CD4-positive, alpha-beta T cell treated with Interleukin-4 for 1 hour (primary cell): ENCODE measurements at places on chromosomes 1 and 21.

- no peak for DNase-seq
These were observed 494.6 kb upstream of the RUNX1 start for GRCh38 chr21:35543746-35544145.

GRCh38 chr1:78070758-78071157 is 25.0 kb downstream of the GIPC2 start:
- no peak for DNase-seq

GRCh38 chr1:173867141-173867752 is 542 bp downstream of the GAS5 start:
- no peak for DNase-seq

DNA sequence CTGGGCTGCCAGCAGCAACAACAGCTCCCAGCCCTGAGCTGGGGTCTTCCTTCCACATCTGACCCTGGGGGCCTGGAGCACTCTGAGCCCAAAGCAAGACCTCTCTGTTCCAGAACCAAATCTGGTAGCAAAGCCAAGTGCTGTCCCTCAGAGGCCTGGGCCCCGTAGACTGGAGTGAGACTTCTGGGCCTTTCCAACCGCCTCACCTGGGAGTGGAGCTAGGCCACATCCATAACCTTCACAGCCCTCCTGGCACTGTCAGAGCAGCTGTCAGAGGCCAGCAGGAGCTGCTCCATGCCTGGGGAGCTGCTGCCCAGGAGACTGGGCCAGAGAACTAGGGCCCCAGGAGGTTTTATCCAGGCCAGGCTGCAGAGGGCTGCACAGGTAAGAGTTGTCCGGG is 15.4 kb upstream of the SLC5A9 start:
- no peak for DNase-seq

- no peak for DNase-seq
These were observed 15.1 kb upstream of the THRAP3 start for GRCh38 chr1:36208978-36209703.

GRCh38 chr1:65310078-65310587 is 790 bp downstream of the DNAJC6 start:
- no peak for DNase-seq

DNA sequence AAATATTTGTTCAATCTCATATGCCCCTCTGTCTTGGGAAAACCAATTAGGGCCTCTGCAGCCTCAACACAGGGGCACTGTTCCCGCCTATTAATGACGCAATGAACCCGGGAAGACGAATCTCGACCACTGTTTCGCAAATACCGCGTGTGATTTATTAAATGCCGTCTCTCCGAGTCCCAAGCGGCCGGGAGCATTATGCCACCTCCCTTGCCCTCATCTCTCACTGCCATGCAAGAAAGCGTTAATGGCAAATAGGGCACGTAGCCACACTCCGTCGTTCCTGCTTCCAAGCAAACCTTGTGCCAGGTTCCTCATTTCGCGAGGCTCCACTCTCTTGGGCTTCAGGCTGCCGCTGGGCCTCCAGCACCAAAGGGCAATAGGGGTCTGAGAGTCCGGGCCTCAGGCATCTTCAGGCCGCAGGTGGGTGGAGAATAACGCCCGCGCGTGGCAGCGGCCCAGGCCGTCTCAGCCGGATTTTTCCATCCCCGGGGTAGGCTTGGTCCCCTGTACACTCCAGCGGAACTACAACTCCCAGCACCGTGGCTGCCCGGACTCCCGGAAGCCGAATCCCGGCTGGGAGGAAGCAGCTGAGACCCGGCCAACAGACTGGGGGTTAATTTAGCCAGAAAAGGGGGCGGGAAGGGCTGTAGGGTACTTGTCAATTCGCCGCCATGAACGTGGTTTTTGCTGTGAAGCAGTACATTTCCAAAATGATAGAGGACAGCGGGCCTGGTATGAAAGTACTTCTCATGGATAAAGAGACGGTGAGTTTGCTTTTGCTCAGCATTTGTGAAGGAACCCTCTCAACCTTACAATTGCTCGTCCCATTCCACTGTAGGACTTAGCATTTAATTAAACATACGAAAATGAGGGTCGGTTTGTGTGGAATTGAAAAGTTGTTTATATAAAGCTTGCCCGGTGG is at the start of gene VPS45:
Gene VPS45, plus strand, starts transcription at position 593 of the 925 bp plus-strand sequence. Its CDS starts 82 bp downstream, at position 675.
- DNase-seq: peak; percentile 86

DNA sequence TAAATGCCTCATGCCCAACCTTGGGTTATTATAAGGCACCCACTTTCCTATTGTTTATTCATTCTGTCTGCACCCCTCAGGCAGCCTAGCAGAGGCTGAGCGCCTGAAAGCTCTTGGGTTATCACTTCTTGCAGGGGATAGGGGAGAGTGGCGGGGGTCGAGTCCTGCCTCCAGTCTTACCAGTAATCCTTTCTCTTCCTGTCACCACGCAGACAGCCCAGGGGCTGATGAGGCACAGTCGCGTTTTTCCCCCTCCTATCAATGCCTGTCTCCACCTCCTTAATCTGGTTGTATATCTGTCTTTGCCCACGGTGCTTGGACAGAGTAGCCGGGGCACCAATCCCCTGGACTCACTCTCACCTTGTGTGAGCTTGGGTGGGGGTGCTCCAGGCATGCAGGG is 733.1 kb downstream of the MATN1 start:
- no peak for DNase-seq

DNA sequence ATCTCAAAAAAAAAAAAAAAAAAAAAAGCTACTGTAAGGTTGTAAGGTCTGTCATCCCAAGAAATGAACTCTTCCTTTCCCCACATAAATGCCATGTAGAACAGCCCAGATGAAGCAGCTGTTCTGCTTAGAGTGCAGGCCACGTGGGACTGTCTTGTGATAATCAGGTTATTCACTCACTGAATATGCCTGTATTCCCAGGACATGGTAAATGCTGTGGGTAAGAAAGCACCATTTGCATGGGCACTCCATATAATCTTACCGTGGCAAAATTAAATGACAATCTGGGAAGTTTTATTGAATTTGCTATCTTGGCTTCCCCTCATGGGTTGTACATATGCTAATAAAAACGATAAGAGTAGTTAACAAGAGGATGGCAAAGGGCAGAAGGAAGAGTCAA is 13.8 kb downstream of the RGS5 start:
- no peak for DNase-seq

DNA sequence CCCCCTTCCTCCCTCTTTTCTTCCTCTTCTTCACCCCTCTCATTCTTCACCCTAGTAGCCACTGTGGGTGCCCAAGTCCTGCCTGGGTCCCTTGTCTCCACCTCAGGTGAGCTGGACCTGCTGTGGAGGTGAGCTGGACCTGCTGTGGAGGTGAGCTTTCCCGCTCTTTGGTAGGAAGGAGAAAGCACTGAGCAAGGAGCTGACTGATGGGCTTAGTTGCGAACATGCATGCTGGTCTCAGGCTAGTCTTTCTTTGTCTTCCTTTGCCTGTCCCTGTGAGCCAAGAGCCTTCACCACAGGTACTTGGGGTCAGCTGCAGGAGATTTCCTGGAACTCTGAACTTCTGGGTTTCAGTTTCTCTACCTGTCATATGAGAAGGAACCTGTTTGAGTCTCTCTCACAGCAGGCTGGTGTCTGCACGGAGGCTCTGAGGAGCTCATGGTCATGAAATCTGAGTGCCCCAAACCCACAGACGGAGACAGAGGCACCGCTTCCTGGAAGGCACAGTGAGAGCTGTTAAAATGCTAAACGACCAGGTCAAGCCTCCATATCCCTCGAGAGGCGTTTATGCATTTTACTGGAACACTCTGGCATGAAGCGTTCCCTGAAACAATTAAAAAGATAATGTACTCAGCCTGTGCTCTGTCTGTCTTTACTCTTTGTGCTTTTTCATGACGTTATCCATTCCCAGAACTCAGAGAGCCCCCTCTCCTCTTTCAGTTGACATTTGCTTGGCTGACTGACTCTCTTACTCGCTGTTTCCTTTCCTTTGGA is 69.5 kb downstream of the RHOU start:
- no peak for DNase-seq

- DNase-seq: peak; percentile 86
These were observed 11.6 kb downstream of the LMNA start for GRCh38 chr1:156126043-156126629.

DNA sequence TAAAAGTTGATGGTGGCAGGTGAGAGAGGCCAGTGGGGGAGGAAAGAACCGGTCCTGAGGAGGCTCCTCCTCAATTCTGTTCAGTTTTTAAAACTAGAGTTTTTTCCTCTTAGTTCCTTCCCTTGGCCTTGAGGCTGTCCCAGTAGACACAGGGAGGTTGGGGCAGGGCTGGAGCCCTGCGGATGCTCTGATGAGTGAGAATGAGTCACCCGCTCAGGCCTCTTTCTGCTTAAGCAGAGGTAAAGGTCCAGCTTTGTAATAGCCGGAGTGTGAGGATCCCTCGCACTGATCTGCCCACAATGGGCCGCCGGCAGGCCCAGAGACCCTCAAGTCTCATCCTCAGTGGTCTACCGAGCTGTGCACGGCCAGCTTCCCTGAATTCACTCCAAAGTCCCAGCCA is 49.6 kb upstream of the IRF2BP2 start:
- DNase-seq: no peak

DNA sequence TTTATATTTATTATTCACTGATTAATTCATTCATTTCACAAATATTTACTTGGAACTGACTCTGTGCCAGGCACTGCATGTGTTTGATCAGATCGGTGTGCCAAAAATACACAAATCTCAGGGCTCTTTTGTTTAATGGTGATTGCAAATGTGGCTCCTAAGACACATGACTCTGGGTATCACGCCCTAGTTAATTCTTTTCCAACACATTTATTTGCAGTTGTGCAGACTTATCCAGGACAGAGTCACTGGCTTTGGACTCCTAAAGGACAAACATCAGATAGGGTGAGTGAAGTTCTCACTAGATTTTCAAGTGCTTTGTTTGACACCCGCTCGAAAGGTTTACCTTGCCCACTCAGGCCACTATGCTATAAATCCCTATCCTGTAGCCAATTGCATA is 335.5 kb downstream of the BARHL2 start:
- DNase-seq: no peak

DNA sequence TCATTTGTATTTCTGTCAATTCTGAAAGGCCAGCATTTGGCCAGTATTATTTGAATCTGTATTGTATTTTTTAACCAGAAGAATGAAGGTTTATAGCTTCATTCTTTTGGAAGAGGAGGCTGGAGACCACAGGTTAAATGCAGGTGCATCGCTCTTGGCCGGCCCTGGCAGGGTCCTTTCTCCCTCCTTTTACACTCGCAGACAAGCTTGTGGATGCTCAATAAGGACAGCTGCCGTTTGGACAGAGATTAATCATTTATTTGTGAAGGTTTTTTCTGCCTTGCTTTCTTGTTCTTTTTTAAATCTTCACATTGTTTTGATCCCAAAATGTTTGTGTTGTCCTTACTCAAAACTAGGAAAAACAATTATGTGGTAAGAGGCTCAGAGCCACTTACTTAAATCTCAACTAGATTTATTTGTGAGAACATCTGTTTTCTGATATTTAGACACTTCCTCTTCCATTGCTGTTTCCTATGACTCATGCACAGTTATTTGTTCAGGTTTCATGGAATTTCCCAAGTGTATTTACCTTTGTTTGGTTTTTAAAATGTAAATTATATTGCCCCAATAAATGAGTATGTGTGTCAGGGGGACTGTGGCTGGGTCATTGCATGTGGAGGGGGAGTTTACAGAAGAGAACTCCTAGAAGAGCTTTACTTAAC is 46.7 kb upstream of the LAMC2 start:
- no peak for DNase-seq

DNA sequence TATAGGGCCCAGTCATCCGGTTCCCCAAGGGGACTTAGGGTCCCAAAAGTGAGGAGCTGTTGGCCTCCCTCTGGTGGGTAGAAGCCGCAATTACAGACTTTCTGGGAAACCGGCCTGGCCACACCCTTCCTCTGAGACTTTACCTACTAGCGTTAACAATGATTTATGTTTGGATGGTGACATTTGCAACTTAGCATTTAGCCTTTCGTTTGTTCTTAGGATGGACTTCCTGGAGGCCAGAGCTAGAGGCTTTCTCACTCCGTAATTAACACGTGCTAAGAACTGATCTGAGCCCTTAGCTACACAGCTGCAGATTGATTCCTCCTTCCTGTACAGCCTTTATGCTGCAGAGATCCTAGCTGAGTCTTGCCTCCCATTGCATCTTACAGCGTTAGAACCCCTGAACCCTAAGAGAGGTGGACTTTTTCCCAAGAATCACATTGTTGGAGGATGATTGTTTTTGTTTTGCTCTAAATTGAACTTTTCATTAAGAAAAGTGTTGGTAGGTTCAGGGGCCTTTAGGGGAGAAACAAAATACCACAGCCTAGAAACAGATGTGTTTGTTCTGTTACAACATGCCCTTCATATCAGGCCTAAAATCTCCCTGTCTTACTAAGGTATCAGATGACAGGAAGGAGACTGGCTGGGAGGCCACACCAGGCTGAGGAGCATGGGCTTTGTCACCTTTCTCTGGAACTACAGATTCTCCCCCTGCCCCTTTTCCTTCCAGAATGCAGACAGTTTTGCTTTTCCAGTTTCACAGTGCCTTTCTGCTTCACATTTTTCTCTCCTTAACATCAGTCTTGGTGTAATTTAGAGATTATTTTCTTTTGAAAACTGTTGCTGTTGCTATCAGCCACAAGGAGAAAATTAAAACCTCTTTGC is 1.9 kb downstream of the S100A11 start:
- peak; percentile 90 for DNase-seq

GRCh38 chr1:109814993-109815786 is 51.5 kb upstream of the EPS8L3 start:
- no peak for DNase-seq

GRCh38 chr1:55531644-55532043 is 316.5 kb upstream of the USP24 start:
- no peak for DNase-seq

GRCh38 chr1:228508840-228509415 is 21.7 kb downstream of the RNF187 start:
- no peak for DNase-seq
